Fibroblast of skin of left quadriceps (primary cell): ENCODE measurements at places on chromosomes 5 and 9.

GRCh38 chr9:91771027-91771426 is 179.0 kb downstream of the ROR2 start:
- DNase-seq = peak; percentile 94

GRCh38 chr9:123168586-123168985 is 99.8 kb downstream of the STRBP start:
- no peak for DNase-seq

DNA sequence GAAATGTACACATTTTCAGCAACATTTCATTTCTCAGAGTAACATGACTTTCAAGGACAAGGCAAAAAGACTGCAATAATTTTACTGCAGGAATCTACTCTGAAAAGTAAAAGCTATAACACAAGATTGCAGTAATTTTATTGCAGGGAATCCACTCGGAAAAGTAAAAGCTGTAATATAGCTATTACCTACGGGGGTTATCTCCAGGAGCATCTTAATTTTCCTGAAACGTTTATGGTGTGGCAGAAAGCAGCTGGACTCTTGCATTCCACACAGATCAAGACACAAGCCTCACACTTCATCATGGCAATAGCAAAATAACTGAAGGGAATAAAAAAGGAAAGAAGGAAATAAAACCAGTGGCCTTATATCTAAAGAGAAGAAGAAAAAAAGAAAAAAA is 171.2 kb downstream of the TSSK1B start:
- no peak for DNase-seq

- no peak for DNase-seq
Measured at GRCh38 chr5:54766748-54767147, 218.6 kb downstream of the ESM1 start.

DNA sequence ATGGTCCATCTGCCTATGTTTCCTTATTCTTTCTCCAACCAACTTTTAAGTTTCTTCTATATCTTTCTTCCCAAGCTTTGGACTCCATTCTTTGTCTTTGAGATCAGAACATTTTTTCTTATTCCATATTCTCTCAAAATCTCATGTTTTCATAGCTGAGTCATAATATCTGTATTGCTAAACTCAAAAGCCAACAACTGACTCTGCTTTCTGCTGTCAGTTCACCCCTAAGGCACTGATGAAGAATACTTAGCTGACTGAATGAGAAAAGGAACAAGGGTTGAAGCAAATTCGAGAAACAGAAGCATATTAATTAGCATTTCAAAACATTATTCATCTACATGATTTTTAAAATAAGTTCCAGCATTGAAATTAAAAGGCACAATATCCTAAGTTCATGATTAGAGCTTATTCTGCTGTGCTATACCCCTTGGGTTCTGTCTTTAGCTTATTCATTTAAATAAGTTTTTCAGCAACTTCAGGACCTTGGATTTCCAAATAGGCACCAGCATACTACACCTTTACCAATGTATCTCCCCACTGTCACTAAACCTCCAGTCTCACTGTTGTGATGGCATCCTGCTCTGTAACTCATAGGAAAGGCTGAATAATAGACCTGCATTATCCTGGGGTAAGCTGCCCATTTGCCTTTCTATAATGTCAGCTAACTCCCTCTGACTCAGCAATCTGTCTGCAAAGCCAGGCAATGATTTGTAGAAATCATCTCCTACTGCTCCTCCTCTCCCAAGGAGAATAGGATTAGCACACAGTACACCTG is 49.9 kb upstream of the C5orf46 start:
- DNase-seq = no peak

GRCh38 chr9:111621895-111622480 is 9.1 kb upstream of the DNAJC25 start:
- no peak for DNase-seq

DNA sequence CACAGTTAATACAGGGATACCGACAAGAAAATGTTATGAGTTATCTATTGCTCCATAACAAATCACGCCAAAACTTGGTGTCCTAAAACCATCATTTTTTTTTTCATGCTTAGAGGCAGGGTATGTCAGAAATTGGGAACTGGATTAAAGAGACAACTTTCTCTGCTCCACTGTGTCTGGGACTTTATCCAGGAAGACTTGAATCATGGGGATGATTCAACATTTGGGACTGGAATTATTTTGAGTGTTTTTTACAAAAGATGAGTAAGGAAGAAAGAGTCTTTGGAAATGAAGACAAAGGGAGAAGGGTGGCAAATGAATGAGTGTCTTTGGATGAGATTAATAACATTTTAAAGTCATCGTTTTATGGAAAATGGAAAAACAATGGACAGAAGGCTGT is 1883.7 kb upstream of the C9orf72 start:
- DNase-seq = peak; percentile 36

GRCh38 chr5:56801256-56801655 is 14.1 kb upstream of the MAP3K1 start:
- no peak for DNase-seq

DNA sequence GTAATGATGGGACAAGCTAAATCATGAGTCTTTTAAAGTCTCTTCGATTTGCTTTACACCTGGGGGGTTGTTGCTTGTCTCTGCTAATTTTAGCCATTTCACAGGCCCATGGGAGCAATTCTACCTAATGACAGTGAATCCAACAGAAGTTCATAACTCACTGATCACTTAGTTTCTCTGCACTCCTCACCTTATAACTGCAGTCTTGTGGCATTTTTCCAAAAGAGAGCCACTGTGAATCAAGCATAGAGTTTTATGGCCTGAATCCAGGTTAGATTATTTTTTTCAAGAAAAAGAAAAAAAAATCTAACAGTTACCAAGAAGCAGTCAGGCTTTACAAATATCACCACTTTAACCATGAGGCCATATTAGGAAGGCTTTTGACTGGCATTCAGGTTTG is 1.5 kb upstream of the IL7R start:
- no peak for DNase-seq

GRCh38 chr9:89854715-89855475 is 250.1 kb downstream of the GADD45G start:
- no peak for DNase-seq

DNA sequence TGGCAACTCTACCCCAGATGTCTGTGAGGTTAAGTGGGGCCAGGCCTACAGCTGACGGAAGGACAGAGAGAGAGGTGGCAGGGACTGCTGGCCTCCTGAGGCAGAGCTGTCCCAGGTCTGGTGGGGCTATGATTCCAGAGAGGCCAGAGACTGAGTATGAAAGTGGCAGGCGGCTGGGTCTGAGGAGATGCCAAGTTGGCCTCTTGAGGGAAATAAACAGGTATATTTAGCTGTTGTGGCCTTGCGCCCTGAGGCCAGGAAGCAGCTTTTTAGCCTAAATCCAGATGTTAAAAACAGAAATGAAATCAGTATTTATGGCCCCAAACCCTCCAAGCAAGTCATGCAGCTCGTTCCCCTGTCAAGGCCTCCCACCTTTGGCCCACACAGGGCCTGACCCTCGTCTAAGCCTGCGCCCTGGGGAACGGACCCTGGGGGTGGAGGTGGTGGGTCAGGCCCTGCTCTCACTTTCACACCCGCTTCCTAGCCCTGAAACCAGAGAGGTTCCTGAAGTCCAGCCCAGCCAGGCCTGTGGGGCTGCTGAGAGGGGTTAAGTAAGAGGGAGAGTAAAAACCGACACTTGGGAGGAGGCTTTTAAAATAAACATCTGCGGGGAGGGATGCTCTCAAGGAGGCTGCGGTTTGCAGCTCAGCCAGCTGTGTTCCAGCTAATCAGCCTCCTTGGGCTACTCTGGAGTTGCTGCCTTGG is 18.7 kb downstream of the PCDHGC5 start:
- DNase-seq = peak; percentile 71

DNA sequence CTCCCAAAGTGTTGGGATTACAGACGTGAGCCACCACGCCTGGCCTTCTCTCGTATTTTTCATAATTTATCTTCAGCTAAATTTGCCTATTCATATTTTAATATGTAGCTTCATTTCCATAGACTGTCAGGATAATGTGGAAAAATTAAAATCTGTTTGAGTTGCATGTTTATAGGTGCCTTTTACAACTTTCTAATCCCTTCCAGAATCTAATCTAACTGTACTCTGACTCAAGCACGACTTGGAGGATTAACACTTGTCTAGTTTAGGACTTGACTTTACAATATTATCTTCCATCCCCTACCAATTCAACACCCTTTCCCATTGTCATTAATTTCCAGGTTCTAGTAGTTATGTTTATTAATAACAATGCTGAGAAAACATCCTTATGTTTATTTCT is 1761.5 kb downstream of the MAT2B start:
- no peak for DNase-seq

- no peak for DNase-seq
Measured at GRCh38 chr5:126004636-126005035, 418.6 kb upstream of the GRAMD2B start.

DNA sequence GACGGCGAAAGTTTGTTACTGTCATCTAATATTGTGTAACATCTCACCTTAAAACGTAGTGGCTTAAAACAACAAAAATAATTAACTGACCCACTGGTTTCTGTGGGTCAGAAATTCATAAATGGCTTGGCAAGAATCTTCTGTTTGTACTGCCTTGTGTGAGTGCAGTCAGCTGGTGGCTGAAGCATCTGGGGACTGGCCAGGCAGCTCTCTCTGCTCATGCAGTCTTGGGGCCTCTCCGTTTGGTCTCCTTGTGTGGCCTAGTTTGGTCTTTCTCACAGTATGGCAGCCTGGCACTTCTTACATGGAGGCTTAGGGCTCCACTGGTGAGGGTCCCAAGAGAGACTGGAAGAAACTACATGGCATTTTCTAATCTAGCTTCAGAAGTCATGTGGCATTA is 49.0 kb upstream of the CTXN3 start:
- DNase-seq = no peak

DNA sequence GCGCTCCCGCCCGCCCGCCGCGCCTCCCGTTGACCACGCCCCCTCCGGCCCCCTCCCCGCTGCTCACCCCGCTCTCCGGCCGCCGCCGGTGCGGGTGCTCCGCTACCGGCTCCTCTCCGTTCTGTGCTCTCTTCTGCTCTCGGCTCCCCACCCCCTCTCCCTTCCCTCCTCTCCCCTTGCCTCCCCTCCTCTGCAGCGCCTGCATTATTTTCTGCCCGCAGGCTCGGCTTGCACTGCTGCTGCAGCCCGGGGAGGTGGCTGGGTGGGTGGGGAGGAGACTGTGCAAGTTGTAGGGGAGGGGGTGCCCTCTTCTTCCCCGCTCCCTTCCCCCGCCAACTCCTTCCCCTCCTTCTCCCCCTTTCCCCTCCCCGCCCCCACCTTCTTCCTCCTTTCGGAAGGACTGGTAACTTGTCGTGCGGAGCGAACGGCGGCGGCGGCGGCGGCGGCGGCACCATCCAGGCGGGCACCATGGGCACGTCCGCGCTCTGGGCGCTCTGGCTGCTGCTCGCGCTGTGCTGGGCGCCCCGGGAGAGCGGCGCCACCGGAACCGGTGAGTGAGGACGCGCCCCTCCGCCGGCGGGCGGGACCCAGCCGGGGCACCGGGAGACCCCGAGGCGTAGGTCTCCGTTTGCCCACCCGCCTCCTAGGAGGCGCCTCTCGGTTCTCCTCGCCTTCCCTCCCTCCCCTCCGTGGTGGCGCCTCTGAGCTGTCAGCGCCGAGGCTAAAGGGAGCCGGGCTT is at the start of gene VLDLR:
TSS of gene VLDLR (plus strand) at position 66 of the 739 bp plus-strand sequence. CDS start at position 469, 403 bp downstream.
- DNase-seq = no peak

- no peak for DNase-seq
Measured at GRCh38 chr5:123035918-123036390, 571 bp downstream of the PPIC start.

- DNase-seq = no peak
Measured at GRCh38 chr9:28801144-28801799, 1228.0 kb upstream of the C9orf72 start.

GRCh38 chr5:141681695-141682641 is at the start of gene ARAP3:
Gene ARAP3 (minus strand): TSS chr5:141682230. CDS start chr5:141680486, 1,744 bp downstream.
- DNase-seq = peak; percentile 49

DNA sequence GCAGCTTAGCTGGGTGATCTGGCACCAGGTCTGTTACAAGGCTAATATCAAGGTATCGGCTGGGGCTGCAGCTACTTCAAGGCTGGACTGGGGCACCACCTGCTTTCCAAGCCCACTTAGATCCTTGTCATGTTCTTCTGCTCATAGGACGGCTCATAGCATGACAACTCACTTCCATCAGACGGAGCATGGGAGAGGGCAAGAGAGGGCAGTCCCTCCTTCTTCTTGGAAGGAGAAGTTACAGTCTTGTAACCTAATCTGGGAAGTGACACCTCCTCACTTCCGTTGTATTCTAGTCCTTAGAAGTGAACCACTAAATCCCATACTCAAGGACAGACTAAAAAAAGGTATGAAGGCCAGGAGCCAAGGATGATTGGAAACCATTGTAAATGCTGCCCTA is 258.2 kb downstream of the MAST4 start:
- no peak for DNase-seq

GRCh38 chr5:172322028-172322965 is 38.7 kb upstream of the UBTD2 start:
- DNase-seq = no peak

GRCh38 chr9:33659921-33660320 is 135.4 kb upstream of the PRSS3 start:
- DNase-seq = no peak
